Right ventricle myocardium superior (tissue), 1 donor: ENCODE measurements at places on chromosomes 6 and 20.

DNA sequence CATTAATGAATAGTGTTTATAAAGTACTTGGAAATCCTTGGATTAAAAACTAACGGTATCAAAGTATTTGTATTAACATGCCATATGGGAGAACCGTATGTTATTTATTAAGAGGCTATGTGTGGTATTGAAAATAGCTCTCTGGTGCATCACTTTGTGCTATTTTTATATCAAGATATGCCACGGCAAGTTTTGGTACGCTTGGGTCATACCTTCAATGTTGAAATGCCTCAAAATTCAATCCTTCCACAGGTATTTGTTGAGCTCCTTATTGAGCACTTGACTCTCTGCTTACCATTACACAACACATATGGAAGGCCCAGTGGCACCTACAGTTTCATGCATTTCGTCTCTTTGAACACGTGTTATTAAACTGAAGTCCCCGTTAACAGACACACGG is 647.9 kb downstream of the KIF16B start:
- DNase-seq = no peak

- DNase-seq = no peak
Measured at GRCh38 chr6:134287859-134288537, 29.9 kb downstream of the SGK1 start.

GRCh38 chr6:14384175-14384949 is 266.8 kb downstream of the CD83 start:
- DNase-seq = no peak

DNA sequence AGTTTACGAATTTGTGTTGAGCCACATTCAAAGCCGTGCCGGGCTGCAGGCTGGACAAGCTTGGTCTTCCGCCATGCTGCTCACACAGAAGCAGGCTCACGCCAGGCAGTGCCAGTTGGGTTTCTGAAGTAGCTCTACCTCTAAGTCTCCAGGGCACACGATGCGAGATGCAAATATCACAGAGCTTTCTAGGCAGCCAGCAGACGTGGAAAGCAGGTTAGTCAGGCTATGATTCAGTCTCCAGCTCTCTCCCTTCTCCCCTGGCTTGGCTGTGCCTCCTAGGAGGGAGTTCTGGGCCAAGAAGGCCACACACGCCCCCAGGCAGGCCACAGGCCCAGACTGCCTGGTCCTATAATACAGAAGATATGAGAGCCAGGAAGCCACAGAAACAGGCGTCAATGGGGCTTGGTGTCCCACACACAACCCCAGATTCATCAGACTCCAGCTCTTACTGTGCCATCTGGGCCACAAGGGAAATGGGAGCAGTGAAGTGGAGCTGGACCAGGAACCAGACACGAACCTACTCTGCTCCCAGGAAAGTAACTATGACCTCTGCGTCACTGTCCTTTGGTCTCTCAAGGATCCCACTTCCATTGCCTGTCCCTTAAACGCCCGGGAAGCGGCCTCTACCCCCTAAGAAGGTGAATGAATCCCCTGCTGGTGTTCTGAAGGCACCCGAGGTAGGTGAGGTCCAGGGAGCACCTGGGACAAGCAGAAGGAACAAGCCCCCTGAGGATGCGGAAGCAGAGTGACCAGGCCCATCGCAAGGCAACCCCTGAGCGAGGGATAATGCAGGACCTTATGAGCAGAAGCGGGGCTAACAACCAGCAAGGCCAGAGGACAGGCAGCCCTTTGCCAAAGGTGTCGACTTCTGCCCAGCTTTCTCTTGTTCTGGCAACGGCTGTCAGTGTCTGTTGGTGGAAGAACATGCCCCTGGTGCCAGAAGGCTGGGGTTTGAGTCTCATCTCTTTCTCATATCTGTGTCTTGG is 61.2 kb downstream of the GFOD1 start:
- DNase-seq = no peak

- DNase-seq = no peak
Measured at GRCh38 chr6:3208098-3208774, 19.2 kb downstream of the TUBB2B start.

DNA sequence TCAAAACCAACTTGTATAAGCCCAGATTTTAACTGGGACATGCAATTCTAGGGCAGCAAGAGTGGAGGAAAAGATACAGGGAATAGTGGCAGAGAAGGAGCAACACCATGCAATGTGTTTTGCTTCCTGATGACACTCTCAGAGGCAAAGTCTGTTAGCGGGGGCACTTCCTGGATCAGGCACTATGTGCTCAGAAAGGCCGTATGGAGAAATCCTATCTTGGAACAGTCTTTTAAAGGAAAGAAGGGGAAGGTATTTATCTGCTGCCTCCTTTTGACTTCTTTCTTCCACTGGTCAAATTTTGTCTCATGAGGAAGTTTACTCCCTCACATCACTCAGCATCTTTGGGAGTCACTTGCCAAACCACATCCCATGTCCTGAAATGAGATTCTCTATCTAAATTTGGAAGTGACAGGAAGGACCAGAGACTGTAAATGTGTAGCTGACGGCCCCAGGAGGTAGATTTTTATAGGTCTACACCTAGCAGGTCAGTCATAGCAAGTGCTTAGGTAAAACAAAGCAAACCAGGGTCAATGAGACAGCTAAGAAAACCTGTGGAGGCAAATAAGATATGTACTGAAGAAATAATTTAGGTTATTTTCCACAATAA is 91.7 kb upstream of the ELOVL5 start:
- no peak for DNase-seq

- DNase-seq = no peak
Measured at GRCh38 chr6:43077333-43077809, 1.3 kb downstream of the PTK7 start.

DNA sequence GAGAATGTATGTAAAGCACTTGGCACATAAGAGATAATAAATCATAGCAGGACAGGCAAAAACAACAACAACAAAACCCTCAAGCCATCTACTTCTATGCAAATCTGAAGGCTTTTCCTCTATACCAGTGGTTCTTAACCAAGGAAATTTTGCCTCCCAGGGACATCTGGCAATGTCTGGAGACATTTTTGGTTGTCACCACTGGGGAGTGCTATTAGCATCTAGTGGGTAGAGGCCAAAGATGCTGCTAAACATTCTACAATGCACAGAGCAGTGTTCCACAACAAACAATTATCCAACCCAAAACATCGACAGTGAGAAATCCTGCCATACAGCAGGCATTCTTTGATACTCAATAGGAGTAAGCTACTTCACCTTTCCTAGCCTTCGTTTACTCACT is 28.2 kb downstream of the NDRG3 start:
- no peak for DNase-seq

DNA sequence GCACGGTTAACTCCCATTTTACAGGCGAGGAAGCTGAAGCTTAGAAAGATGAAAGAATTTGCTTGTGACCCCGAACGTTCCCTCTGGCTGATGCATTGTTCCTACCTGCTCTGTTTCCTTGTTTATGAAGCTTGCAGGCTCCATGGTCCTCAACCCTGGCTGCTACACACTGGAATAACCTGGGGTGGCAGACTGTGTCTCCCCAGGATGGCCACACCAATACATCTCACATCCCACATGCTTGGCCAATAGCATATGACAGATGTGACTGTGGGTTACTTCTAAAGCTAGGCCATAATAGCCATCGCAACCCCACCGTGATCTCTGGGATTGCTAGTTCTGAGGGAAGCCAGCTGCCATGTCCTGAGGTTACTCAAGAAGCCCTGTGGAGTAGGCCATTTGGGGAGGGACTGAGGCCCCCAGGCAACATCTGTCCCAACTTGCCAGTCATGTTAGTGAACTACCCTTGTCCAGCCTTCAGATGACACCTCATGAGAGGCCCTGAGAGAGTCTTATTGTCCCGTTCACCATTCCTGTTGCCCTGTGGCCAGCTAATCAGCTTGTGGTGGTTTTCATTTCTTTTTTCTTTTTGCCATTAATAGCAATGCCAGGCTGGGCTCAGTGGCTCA is 6.7 kb upstream of the FAM110A start:
- DNase-seq = no peak

GRCh38 chr6:99013145-99013544 is 65.4 kb upstream of the FBXL4 start:
- DNase-seq = no peak

- DNase-seq = no peak
Measured at GRCh38 chr20:43171930-43172329, 17.8 kb downstream of the PTPRT start.

DNA sequence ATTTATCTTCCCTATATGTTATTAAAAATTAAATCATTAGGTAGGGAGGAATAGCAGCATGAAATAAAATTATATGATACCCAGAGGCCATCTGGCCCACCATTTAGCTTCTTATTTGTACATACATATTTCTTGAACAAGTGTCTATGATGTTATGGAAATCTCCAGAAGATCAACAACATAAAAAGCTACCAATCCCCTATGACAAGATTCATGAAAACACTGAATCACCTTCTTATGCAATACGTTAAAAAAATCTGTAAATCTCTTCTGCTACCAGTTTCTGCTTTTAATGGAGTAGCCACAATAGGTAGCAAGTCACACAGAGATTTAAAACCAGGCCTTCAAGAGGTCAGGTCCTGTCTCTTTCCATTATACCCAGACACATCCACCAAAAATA is 125.8 kb upstream of the ENPP5 start:
- no peak for DNase-seq

GRCh38 chr6:41939848-41940758 is 1.5 kb downstream of the CCND3 start:
- DNase-seq = no peak

DNA sequence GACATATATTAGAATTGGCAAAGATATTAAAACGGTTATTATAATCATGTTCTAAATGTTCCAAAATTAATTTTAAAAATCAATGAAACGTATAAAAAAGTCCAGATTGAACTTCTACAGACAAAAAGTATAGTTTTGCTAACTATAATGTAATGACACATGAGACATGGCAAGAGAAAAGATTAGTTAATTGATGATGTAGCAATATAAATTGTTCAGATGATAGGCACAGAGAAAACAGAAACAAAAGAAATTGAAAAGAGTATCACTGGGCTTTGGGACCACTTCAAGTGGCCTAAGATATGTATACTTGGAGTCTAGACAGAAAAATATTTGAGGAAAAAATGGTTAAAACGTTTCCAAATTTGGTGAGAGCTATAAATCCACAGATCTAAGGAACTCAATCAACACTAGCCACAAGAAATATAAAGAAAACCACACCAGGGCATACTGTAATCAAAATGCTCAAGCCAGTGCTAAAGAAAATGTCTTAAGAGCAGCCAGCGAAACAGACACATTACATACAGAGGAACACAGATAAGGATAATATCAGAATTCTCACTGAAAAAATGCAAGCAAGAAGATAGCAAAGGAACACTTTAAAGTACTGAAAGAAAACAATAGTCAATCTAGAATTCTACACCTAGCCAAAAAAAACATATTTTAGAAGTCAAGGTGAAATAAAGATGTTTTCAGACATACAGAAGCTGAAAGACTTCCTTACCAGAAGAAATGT is 172.6 kb upstream of the FOXQ1 start:
- no peak for DNase-seq

- DNase-seq = no peak
Measured at GRCh38 chr6:33000055-33000454, 9.3 kb downstream of the HLA-DOA start.

DNA sequence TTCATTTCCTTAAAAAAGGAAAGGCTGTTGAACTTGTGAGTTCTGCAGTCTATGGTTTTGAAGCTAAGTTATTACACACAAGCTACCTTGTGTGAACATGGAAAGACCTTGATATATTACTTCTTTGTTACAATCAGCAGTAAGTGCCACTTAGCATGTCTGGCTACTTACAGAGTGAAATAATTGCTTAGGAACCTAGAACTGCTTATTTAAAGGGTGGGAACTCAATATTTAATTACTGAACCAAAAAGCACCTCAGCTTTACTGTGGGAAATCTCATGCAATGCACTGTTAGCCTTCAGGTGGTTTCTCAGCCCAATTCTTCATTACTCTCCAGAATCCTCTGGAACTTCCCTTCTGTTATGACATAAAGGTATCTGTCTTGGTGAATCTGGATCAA is 17.9 kb downstream of the PERP start:
- DNase-seq = no peak

- no peak for DNase-seq
Measured at GRCh38 chr6:7636151-7636550, 46.2 kb downstream of the SNRNP48 start.

DNA sequence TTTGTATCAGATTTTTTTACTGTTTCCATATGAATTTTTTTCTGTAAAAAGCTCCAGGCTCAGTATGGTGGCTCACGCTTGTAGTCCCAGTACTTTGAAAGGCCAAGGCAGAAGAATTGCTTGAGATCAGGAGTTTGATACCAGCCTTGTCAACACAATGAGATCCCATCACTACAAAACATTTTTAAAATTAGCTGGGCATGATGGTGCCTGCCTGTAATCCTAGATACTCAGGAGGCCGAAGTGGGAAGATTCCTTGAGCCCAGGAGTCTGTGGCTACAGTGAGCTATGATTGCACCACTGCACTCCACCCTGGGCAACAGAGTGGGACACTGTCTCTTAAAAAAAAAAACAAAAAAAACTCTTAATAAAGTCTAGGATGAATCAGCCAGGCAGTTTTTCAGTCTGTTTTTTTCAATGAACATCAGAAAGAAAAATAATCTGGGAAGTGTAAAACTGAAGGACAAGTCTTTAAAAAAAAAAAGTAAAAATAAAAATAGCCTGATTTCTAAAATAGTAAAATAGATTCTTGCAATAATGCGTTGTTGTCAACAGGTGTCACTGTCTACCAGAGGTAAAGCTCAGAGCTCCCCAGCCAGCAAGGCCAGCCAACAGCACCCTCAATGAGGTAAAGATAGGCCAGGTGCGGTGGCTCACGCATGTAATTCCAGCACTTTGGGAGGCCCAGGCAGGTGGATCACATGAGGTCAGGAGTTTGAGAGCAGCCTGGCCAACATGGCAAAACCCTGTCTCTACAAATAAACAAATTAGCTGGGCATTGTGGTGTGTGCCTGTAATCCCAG is 9.3 kb upstream of the ATG5 start:
- peak; percentile 46 for DNase-seq

GRCh38 chr20:61256824-61257223 is 4.8 kb downstream of the CDH4 start:
- DNase-seq = no peak

DNA sequence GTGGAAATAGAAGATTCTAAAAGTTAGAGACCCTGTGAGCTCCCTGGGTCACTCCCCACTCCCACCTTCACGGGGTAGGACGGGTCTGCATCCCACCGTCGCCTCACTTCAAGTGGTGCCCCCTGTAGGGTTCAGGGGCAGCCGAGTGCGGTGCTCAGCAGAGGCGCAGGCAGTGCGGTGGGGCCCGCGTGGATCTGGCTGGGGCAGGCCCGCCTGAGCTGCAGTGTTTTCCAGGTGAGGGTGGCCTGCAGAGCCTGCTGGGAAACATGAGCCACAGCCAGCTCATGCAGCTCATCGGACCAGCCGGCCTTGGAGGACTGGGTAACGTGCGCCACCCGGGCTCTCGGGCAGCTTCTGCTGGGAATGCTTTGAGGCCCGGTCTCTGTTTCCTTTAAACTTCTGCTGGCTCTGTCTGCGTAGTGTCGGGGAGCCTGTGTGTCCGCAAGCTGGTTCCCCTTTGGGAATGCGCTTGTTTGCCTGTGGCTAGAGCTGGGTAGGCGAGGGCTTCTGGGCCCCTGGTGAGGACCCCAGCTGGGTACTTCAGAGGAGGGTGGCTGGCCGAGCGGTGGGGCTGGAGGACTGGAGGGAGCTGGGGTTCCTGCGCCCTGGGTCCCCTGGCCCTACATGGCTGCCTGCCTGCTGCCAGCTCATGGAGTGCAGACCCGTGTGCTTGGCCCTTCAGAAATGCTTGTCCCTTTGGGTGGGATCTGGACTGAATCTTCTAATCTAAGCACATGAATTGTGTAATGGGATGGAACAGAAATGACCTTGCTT is 3.8 kb downstream of the ADRM1 start:
- DNase-seq = no peak

GRCh38 chr6:121142093-121142492 is 192.2 kb downstream of the TBC1D32 start:
- no peak for DNase-seq

GRCh38 chr6:91482498-91482897 is 895.6 kb upstream of the MAP3K7 start:
- no peak for DNase-seq
